ENCODE measurements at places on chromosomes 2 and 18.
A peak's percentile ranks its signal among the peaks of the same experiment; 100 is the strongest.

DNA sequence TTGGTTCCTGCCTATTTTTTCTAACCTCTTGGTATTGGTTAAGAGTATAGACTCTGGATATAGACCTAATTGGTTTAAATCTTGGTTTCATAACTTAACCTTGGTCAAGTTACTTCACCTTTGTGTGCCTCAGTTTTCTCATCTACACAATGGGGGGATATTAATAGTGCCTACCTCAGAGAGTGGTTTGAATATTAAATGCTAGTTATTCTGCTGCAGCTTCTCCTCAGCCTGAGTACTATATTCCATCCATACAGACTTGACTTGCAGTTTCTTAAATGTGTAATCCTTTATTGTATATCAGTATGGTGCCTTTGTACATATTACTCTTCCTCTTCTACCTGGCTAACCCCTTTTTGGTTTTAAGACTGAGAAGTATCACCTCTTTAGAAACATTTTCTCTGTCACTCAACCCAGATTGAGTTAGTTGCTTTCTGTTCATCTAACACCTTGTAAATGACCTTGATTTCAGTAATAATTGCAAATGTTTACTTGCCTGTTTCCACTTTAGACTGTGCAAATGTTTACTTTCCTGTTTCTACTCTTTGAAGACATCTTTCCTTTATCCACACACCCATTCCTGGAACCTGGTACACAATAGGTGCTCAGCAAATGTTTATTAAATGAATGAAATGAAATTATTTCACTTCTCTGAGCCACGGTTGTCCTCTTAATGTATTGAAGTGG lies 6.6 kb downstream of the ACVR2A start:
- no peak for DNase-seq

- no peak for DNase-seq
Observed at GRCh38 chr2:43482961-43483360, 112.9 kb downstream of the THADA start.

- DNase-seq, result no peak
Observed at GRCh38 chr2:5995832-5996231, 303.6 kb downstream of the SOX11 start.

DNA sequence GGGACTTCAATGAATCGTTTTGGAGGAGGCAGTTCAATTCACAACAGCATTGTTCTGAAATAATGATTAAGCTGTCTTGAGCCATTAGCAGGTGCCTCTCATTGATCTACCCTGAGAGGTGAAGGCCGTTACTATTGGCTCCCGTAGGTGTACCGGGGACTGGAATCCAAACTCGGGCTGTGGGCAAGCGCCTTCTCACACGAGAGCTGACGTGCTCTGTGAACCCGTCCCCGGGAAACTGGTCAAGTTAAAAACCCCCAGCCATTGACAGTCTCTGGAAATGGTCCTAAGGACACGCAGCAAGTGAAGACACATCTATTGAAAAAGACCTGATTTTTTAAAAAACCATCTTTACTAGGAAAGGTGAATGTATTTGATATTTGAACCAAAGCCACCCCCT lies 8.1 kb upstream of the NFATC1 start:
- no peak for DNase-seq

GRCh38 chr18:44181951-44182747 lies 498.5 kb upstream of the SETBP1 start:
- no peak for DNase-seq

- no peak for DNase-seq
Observed at GRCh38 chr2:98897746-98898145, 38.3 kb downstream of the CRACDL start.

GRCh38 chr2:115248066-115248465 lies 805.6 kb downstream of the DPP10 start:
- no peak for DNase-seq

DNA sequence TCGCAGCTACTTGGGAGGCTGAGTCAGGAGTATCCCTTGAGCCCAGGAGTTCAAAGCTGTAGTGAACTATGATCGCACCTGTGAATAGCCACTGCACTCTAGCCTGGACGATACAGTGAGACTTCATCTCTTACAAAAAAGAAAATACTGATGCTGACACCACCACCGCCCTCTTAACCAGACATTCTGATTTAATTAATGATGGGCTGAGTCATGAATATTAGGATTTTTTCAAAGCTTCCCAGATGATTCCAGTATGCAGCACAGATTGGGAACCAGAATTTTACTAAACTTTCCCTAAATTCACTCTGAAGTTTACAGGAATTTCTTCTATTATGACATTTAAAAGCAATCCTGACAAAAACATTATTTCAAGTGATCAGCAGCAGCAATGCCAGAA lies 130.1 kb downstream of the ERBB4 start:
- no peak for DNase-seq

- DNase-seq, result no peak
Observed at GRCh38 chr2:223762853-223763252, 74.5 kb downstream of the AP1S3 start.

- no peak for DNase-seq
Observed at GRCh38 chr2:38108907-38109731, 33.2 kb upstream of the CYP1B1 start.

DNA sequence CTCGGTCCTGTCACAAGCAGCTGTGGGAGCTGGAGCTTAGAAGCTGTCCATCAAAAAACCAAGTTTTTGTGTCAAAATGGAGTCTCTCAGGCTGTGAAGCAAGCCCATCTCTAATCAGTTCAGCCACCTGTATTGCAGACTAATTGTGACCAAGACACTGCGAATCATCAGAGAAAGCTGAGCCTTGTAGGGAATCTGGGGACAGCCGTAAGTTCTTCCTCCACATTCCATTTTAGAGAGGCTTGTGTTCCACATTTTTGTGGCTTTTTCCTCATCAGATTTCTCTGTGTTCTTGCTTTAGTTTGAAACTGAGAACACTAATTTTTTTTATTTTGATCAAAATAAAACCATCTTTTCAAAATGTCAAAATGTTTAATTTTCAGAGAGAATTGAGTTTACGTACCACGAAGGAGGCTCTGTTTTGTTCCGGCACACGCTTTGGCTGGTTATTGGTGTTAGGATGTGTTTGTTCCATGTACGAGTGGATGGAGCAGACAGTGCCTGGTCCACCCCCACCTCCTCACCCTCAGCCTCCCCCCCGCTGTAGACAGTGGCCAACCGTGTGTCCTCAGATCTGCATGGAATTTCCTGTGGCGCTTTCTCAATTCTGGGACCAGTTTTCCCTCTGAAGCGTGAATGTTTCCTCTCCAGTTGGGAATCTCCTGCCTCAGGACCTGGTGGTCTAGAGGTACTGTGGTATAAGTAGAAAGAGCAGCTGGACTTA lies 140.8 kb downstream of the AGAP1 start:
- DNase-seq, result no peak

DNA sequence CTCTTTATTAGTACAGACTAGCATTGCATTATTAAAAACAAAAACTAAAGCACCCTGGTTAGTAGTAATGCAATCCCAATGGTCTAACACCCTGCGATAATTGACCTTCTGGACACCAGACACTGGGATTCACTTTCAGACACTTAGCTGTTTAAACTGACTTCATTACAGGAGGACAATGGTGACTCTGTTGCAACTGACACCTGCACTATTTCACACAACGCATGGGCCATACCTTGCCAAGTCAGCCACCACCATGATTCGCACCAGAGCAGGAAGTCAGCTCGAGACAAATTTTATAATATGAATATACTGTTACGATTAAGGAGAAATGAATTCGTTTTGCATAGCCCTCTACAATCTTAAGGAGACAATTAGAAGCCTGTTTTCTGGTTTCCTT lies 150.7 kb downstream of the MEIS1 start:
- no peak for DNase-seq

GRCh38 chr2:3480352-3481010 lies 38.9 kb downstream of the ADI1 start:
- DNase-seq, result no peak

GRCh38 chr2:195313962-195314361 lies 343.1 kb upstream of the SLC39A10 start:
- no peak for DNase-seq

DNA sequence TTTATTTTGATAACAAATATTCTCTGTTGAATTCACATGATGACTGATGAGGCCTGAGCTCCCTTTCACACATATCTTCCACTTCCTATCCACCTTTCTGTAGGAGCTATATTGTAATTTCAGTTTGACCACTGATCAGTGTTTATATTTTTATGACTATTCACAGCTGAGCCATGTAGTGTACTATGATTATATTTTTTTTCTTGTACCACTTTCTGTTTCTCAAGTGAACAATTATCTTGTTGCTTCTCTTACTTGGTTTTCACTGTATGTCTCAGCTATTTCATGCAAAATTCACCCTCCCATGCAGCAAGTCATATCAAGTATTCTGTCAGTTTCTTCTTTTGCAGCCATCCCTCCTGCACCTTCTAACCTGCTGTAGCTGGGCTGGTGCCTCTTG lies 78.4 kb downstream of the TMEM247 start:
- no peak for DNase-seq

GRCh38 chr18:35127201-35127600 lies 86.0 kb downstream of the MAPRE2 start:
- DNase-seq, result no peak

DNA sequence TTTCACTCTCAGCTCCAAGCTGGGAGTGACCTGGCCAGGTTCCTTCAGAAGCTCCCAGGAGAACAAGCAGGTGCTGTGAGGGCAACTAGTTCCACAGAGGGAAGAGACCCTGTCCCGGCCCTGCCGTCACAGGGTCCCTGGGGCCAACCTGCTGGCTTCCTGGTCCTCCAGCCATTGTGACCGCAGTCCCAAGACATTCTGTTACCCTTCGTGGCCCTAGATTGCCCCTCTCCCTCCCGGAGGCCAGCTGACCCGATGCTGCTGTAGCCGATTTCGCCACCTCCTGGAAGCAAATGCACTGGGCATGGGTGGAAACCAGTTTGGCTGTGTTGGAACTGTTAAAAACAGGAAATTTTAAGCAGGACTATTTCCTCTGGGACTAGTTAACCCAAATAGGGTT lies 55.4 kb downstream of the EPAS1 start:
- peak; percentile 52 for DNase-seq

DNA sequence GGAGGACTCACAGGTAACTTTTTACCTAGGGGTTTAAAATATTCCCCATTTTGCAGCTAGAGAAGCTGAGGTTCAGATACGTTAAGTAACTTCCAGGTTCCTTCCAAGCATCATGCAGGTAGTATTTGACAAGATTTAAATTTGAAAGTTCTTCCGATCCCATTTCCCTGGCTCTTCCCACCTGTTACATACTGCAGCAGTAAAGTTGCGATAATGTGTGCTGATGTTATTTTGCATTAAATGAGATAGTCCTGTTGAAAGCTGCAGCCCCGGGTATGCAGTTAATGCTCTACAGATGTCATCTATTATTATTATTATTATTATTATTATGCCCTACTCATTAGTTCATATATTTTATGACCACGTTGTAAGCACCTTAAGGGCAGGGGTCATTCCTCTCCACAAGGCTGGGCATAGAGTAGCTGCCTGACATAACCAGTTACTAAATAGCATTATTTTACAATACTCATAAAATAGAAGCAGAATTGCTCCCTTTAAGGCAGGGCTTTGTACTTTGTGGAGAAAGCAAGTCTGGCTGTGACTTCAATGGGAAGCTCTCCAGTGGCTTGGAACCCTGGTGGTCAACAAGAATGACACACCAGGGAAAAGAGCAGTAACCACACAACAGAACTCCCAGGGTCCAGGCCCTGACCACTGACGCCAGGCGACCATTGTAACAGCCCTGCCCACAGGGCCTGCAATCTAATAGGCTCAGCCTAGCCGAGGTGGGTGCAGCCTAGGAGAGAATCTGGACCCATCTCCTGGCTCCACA lies 112.0 kb upstream of the STPG4 start:
- no peak for DNase-seq

DNA sequence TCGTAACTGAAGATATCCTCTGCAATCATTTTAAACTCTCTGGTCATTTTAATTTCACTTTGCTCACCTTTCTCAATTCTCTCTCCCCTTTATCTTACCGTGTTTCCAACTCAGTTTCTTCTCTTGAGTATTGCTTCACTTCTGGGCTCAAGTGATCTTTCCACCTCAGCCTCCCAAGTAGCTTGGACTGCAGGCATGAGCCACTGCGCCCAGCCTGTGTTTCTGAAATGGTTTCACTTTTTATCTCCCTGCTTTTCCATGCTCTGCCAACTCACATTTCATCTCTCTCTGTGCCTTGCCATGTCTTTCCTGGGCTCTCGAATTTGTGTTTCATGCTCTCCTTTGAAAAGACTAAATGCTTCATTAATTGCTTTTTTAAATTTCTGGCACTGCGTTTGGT lies 30.5 kb upstream of the TMEM131 start:
- DNase-seq, result no peak

DNA sequence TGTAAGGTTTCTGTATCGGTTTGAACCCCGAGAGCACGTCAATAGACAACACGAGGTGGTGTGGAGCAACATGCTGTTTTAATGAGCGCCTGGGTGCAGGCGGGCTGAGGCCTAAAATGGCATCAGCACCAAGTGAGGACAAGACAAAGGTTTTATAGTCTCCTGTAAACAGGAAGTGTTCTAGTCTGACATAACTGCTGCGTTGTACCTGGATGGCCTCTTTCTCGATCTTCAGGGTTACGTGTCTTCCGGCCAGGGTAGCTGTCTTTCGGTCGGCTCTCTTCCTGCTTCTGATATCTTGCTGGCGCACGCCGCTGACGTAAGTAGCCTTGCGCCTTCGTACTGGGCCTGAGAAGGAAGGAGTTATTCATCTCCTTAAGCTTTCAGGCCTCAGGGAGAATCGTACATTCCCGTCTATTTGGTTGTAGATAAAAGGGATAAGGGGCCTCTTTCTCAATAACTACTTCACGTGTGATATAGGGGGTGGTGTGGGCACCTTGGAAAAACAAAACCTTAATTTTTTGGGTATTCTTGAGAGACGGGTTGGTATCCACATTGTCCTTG lies 53.5 kb downstream of the KYNU start:
- DNase-seq, result no peak

DNA sequence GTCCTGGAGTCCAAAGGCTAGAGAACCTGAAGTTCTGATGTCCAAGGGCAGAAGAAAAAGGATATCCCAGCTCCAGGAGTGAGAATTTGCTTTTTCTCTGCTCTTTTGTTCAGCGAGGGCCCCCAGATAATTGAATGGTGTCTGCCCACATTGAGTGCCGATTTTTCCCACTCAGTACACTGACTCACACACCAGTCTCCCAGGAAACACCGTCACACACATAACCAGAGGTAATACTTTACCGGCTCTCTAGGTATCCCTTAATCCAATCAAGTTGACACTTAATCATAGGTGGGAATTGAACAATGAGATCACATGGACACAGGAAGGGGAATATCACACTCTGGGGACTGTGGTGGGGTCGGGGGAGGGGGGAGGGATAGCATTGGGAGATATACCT lies 161.5 kb downstream of the WDR7 start:
- DNase-seq, result no peak

DNA sequence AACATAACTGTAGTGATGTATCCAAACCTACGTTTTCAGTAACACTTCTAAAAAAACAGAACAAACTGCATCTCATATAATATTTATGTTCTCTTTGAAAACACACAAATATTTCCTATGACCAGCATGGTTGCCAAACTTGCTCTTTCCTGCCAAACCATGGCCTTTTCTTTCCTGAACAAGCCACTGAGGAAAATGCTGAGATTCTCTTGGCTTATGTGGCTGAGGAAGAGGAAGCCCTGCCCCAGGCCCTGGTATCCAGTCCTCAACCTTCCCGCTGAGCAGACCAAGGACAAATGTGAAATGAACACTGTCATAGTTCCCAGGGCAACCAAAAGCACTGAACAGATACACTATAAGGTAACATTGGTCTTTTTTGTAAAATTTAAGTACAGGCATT lies 35.9 kb upstream of the NARS1 start:
- DNase-seq, result peak; percentile 46

GRCh38 chr2:62947403-62947802 lies 103.2 kb upstream of the OTX1 start:
- DNase-seq, result no peak
